ENCODE measurements at places on chromosomes 2 and 18.

GRCh38 chr2:99086385-99086784 lies 55.1 kb upstream of the C2orf15 start:
- DNase-seq = no peak

DNA sequence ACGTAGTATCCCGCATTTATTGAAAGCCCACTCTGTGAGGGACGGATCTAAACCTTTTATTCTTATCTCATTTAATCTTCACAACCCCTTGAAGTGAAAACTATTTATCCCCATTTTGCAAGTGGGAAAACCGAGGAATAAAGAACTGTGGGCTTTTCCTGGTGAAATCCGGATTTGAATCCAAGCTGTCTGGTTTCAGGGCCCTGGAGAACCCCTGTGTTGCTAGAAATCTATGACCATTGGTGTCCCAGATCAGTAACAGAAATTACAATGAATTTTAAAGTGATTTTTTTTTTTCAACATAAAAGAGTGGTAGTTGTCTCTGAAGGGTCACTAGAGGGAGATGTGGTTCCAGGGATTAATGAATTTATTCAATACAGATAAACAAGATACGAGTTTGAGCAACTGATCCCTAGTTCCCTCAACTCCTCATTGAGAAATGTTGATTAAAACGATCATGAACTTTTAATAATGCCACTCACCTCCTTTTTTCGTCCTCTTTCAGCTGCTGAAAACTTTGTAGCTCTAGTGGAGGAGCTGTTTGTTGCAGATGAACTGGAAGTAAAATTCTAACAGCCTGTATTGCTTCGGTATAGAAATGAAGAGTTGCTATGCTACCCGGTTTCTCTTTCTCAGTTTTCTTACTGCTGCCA lies 940 bp downstream of the XRCC5 start:
- DNase-seq = no peak

GRCh38 chr2:34266908-34267697 lies 668.0 kb upstream of the FAM98A start:
- no peak for DNase-seq

GRCh38 chr2:190469771-190470170 lies 61.6 kb downstream of the MFSD6 start:
- DNase-seq = peak; percentile 58

GRCh38 chr2:20126040-20126439 lies 74.6 kb upstream of the LAPTM4A start:
- DNase-seq = no peak

DNA sequence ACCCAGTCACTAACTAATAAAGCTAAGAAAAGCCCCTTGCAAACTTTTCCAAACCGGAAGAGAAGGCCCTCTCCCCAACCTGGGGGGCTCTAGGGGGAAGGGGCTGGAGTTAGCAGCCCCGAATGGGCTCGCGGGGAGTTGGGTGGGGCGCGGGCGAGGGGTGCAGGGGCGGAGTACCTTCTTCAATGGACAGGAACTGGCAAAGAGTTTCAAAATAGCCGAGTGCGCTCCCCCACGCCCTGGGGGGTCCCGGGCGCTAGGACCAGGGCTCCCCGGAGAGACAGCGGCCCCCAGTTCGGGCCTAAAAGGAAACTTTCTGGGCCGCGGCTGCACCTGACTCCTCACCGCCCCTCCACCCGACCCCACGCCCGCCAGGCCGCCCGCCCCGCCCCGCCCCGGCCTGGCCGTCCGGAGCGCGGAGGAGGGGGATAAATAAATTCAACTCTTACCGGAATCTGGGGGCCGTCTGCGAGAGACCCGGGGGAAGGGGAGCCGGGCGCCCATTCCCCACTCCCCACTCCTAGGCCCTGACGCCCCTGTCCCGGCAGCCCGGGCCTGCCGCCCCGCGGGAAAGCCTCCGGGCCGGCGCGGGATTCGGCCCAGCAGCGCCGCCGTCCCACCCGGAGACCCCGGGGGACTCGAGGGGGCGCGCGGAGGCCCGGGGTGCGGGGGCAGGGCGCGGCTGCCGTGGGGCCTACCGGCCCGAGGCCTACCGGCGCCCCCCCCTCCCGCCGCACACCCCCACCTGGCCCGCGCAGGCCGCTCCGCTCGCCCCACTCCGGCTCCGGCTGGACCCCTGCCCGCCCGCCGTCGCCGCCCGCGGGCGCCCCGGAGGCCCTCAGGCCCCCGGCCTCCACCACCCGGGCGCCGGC lies 868 bp downstream of the INO80D start:
- no peak for DNase-seq

DNA sequence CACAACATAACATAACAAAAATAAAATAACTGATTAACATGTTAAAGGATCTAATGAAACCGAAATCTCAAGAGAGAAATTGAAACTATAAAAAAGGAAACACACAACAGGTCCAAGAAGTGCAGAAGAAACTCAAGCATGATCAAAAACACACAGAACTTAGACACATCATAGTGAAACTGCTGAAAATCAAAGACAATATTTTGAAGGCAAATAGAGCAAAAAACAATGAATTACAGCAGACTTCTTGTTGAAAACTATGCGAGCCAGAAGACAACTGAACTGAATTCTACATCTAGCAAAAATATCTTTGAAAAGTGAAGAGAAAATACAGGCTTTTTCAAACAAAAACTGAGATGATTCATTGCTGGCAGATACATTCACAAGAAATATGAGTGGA lies 61.3 kb downstream of the UGP2 start:
- DNase-seq = no peak

- no peak for DNase-seq
Measured at GRCh38 chr2:59399126-59399525, 1154.3 kb downstream of the BCL11A start.

DNA sequence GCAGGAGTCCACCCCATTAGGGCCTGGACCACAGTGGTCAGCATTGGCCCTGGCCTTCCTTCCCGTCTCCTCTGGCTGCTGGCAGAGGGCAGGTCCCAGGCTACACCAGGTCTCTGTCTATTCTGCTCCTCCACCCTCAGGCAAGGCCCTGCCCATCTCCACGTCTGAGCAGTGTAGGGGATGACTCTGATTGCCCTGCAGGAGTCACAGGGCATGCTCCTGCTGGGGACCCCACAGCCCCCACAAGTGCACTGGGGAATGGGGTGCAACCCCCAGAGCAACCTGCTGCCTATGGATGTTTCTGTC lies 40.0 kb downstream of the STK25 start:
- no peak for DNase-seq

DNA sequence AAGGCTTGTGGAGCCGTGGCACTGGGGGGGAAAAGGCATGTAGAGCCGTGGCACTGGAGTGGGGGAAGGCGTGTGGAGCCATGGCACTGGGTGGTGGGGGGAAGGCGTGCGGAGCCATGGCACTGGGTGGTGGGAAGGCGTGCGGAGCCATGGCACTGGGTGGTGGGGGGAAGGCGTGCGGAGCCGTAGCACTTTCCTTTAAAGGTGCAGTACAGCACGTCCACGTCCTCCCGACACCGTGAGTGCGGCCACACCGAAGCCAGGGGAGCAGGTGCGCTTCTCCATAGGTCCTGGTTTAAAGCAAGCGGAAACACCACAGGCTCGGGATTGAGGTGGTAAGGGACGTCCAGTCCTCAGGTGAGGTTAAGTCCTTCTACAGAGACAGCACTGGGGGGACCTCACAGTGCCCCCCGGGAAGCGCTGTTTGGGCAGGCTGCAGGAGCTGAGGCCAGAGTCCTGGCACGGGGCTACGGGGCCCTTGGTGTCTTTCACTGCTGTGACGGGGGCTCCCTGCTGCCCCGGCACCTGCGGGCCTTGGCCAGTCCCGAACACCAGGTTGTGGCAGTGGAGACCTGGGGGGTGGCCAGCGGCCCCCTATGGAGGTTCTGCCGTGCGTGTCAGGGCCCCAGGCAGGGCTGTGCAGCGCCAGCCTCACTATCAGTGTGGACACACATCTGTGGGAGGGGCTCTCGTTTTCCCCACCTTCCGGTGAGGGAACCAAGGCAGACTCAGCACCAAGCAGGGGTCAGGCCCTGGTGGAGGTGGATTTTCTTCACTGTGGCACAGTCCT lies 93.0 kb upstream of the CTDP1 start:
- DNase-seq = no peak

DNA sequence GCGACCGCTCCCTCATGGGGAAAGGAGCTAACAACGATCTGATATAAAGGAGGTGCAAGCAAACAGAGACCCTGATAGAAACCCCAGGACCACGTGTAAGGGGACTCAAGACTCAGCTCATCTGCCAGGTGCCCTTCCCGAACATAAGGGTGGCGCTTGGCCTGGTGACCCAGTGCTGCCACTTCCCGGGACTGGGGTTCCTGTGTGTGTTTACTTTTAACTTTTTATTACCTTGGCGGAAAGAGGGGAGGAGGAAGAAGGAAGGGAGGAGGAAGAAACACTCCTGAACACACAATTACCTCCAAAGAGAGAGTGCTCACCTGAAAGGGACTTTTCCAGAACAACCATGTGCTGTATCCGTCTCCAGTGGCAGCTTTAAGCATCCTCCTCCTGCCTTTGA lies 56.5 kb upstream of the EDAR start:
- DNase-seq = no peak

DNA sequence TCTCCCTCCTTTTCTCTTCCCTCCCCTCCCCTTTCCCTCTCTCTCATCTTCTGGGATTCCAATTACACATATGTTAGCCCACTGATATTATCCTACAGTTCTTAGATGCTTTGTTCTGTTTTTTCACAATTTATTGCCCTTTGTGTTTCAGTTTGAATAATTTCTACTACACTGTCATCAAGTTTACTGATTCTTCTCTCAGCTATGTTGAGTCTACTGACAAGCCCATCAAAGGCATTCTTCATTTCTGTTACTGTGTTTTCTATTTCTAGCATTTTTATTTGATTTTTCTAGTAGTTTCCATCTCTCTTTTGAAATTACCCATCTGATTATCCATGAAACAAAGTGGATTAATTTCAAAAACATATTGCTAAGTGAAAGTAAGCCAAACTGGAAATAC lies 219.6 kb downstream of the TNS1 start:
- DNase-seq = no peak

- DNase-seq = no peak
Measured at GRCh38 chr2:20145497-20146193, 79.3 kb downstream of the SDC1 start.

DNA sequence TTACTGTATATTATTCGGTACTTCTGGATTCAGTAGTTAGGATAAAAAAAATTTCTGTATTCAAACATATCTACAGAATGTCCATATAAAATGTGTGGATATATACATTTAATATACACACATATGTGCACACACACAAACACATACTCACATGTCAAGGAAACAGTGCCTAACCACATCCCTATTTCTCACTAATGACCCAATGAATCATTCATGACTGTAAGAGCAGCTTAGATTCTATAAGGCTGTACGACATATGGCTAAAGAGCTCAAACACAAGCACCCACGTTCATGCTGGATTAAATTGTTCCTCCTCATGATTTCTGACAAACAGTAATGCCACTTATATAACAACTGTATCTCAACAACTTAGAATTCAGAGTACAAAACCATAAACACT lies 457.3 kb downstream of the ADCYAP1 start:
- no peak for DNase-seq

DNA sequence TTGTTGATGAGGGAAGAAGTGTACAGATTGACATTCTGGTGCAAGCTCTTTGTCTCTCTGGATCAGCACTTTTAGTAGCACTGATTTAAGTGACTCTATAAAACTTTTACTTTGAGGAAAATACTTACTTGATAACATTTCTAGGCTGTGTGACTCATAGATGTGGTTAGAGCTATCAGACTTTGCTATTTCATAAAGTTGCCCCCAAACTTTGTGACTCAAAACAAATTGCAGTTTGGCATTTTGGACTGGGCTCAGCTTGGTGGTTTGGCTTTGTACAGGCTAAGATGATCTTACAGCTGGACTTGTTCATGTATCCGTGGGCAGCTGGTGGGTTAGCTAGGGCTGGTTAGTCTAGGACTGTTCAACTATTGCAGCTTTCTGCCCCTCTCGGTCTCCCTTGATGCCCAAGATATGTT lies 42.1 kb upstream of the GLS start:
- DNase-seq = no peak

- no peak for DNase-seq
Measured at GRCh38 chr18:61612517-61612916, 279.3 kb downstream of the CDH20 start.

GRCh38 chr2:37330681-37331080 lies 6.0 kb upstream of the PRKD3 start:
- DNase-seq = no peak

- peak; percentile 65 for DNase-seq
Measured at GRCh38 chr2:66543257-66543767, 108.4 kb downstream of the MEIS1 start.

DNA sequence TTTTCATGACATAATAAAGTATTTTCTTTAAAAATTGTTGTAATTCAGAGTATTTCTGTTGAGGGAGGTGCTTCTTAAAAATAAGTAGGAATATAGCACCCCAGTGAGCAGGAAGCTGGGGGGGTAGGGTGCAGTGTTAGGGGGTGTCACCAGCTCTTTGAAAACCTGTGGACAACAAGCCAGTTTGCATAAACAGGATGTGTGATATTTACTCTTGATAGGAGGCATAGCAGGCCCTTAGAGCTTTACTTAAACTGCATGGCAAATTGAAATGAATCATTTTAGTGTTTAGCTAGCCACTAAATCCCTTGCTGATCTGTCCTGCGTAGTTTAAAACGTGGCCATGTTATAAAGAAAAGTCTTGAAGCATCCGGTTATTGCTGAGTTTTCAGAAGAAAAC lies 8.4 kb downstream of the TGIF1 start:
- no peak for DNase-seq

DNA sequence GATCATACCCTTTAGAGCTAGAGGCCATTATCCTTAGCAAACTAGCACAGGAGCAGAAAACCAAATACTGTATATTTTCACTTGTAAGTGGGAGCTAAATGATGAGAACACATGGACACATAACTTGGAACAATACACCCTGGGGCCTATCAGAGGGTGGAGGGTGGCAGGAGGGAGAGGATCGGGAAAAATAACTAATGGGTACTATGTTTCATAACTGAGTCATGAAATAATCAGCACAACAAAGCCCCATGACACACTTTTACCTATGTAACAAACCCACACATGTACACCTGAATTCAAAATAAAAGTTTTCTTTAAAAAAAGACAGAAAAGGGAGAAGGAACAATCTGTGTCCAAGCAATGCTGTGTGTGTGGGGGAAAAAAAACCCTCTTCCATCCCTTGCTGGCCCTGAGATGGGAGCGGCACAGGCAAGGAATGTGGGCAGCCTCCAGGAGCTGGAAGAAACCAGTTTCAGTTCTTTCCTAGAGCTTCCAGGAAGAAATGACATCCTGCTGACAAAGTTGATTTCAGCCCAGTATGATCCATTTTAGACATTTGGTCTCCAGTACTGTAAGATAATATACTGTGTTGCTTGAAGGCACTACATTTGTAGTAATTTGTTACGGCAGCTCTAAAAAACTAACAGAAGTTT lies 458.7 kb upstream of the CNTNAP5 start:
- no peak for DNase-seq
